ENCODE measurements at places on chromosomes 2 and 18. TPM values are rescaled to one million over a fixed set of nuclear protein-coding genes. Genes with fewer than 3 reads are reported as not detected.

DOK6 gene
- total RNA-seq: 3.1 TPM

DNA sequence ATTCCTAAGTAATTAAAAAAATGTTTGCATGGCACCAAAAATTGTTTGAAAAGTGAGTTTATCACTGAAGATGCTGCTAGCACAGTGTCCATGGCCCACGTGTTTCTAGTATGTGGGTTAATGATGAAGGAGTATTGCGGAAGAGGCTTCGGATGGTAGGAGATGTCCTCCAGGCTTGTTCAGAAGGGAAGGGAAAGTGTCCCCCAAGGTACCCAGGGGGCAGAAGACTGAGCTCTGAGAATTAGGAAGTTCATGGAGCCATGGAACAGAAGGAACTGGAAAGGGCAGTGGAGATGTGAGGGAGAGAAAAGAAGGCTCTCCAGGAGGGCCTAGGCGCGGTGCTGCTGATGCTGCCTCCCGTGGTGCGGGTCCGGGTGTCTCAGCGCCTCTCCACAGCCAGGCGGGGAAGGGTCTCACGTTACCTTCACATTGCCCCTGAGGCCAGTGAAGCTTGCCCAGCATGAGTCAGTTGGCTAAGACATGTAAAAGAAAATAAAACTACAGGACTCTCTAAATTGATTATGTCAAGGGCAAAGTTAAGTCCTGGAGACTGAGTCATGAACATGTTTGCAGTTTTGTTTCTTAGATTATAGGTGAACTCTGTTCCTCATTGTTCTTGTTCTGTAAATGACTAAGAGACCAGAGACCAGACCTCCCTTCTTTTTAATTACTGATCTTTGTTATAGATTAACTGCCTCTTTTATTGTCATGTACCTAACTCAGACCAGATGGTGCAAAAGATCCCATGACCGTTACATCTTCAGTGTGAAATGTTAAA lies 89.0 kb downstream of the MTCL1 start:
- no peak overlapping the region for H3K4me3 ChIP-seq
- no peaks in the 10 kb centered on the region for H3K27me3 ChIP-seq
- peak; percentile 97 for DNase-seq
- H3K27ac ChIP-seq: peak overlapping the region; percentile 83
- H3K4me1 ChIP-seq: peaks cover 43% of the 10 kb centered on the region

GRCh38 chr2:8722986-8723385 lies 41.1 kb downstream of the ID2 start:
- no peaks in the 10 kb centered on the region for H3K4me1 ChIP-seq
- DNase-seq: no peak
- H3K4me3 ChIP-seq: no peak overlapping the region
- H3K36me3 ChIP-seq: no peaks in the 10 kb centered on the region

GRCh38 chr2:47360927-47361326 lies 42.0 kb upstream of the MSH2 start:
- H3K27ac ChIP-seq: peak overlapping the region; percentile 24
- peaks cover 10% of the 10 kb centered on the region for H3K4me1 ChIP-seq
- peak; percentile 80 for DNase-seq
- H3K4me3 ChIP-seq: no peak overlapping the region
- H3K36me3 ChIP-seq: no peaks in the 10 kb centered on the region
- H3K27me3 ChIP-seq: no peaks in the 10 kb centered on the region

DNA sequence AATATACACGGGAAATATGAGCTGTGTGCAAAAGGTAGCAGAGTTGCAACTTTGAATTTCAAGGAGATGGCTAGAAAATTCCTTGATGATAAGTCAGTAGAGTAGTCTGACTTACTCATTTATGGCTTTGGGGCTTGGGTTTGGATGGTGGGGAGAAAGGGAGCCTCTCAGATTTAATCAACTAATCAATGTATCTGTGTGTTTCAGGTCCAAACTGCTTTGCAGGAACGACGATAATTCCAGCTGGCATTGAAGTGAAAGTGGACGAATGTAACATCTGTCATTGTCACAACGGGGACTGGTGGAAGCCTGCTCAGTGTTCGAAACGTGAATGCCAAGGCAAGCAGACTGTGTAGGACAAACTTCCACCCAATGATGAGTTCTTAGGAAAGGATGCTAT lies 164.6 kb downstream of the VWC2L start:
- no peaks in the 10 kb centered on the region for H3K36me3 ChIP-seq
- DNase-seq: peak; percentile 27
- H3K27me3 ChIP-seq: no peaks in the 10 kb centered on the region
- peaks cover 8% of the 10 kb centered on the region for H3K4me1 ChIP-seq

DNA sequence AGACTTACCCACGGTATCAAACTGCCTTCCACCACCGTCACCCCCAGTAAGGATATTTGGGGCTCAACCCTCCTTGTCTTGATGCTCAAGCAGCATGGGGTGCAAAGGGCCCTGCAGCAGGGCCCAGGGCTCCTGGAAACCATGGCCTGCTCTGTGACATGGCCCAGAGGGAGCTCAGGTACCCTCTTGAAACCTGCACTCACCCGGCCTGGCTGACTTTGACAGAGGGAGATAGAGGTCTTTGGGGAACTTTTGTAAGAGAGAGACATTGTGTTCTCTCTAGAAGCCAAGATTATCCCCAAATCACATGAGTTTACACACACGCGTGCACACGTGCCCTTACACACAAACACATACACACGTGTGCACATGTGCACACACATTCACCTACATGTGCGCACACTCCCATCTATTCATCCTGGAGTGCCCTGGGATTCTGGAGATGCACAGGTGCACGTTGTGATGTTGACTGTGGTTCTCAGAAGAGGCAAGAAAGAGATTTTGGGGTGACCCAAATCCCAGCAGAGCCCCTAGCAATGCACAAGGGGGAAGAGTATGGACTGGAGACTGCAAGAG lies 19.6 kb upstream of the KCNK3 start:
- H3K4me1 ChIP-seq: peaks cover 12% of the 10 kb centered on the region
- no peak for DNase-seq

PPP1R1C gene
- 1.2 TPM for total RNA-seq
